ENCODE measurements at places on chromosomes 7 and 10.

DNA sequence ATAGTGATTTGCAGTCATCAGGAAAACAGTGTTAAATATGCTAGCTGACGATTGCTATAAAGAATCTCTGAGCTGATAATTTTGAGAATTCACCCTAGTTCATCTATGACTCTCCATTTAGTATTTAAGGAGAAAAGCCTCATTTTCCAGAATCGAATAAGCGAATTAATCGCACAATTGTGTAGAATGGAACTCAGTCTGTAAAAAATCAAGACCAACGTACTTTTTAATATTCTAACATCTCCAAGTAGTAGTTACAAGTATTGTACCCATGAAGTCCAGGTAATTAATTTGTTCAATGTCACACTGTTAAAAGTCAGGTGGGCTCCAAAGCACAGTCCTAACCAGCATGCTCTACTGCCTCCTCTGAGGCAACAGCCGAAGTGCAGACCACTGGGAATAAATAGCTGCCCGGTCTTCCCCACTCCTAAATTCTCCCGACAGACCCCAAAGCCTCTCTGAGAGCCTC is 380 bp upstream of the AGBL3 start:
- DNase-seq: no peak

GRCh38 chr10:77906951-77907421 is 19.6 kb downstream of the DLG5 start:
- peak; percentile 91 for DNase-seq

DNA sequence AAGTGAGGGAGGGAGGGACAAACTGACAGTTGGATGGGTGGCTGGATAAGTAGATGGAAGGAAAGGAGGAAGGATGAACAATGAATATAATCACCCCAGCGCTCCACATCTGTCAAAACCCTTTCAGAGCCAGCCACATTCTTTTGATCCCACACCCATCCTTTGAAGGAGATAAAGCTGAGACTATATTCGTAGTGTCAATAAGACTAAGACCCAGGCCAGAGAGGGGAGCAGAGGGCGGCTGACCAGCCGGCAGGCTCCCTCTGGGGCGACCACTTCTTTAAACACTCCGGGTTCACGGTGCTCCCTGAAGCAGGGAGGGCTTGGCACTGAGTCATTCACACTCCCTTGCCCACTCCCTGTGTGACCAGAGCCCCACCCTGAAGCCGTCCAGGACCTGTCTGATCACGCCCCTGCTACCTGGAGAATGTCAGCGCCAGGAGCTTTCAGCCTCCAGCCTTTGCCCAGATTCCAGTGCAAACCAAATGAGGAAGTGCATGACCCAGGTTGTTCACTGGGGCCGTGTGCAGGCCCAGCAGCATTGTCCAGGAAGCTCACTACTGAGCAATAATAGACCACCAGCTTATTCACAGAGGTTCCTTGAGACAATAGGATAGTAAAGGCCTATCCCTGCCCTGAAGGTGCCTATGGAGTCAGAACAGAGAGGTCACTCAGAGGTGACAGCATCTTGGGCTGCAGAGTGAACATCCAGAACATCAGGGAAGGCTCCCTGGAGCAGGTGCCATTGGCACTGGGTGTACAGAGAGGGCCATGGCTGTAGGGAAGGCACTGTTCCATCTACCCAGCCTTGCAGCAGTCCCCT is 34.4 kb downstream of the UNC5B start:
- DNase-seq: peak; percentile 99

GRCh38 chr7:158662610-158663427 is 41.8 kb downstream of the NCAPG2 start:
- no peak for DNase-seq

DNA sequence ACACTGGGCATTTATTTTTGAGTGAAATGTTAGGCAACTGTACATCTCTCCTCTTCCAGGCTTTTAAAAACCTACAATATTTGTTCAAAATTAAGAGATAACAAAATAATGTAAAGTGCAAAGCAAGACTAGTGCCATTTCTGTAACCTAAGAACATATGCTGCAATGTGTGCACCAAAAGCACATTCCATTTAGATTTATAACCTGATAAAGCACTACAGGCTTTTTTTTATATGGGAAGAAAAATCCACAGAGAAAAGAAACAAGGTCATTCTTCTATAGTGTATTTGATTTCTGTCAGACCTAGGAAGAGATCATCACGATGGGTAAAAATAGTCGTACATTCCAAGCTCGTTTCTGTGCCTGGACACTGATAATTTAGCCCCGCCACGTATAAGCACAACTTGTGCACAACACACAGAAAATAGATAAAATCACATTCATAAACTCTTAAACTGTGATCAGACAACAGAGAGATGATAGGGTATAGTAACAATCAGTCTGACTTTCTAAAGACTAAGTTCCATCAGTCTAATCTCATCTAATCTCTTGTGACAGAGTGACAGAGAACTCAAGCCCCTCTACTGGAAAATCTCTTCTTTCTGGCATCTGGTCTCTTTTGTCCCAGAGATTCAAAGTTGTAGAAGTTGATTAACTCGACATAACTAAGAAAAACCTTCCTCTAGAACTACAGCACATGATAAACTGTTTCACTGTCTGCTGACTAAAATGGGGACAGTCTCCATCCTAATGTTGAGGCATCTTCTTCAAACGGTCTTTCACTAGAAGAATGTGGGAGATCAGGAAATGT is 6.7 kb downstream of the LAMB1 start:
- no peak for DNase-seq

DNA sequence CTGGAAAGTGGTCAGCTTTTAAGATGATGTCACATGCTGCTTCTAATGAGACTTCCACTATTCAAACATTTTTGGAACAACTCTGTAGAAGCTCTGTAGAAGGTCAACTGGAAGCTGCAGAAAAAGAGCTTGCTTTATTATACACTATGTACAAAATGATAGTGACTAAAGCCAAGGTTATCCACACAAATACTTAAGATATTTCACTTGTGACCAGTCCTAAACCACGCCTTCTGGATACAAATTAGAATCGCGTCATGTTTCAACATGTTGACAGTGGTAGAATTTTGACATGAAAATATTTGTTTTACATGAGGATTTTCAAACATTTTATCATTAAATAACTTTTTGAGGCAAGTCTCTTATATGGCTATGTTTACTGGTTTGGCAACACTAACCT is 499.6 kb upstream of the PHF14 start:
- peak; percentile 81 for DNase-seq

GRCh38 chr10:89022734-89023133 is 32.1 kb downstream of the FAS start:
- peak; percentile 88 for DNase-seq

GRCh38 chr7:44391746-44392617 is 66.6 kb upstream of the CAMK2B start:
- no peak for DNase-seq

- DNase-seq: peak; percentile 66
Observed at GRCh38 chr7:40584667-40585433, 450.0 kb downstream of the SUGCT start.
